ENCODE measurements at places on chromosomes 1 and 21.

DNA sequence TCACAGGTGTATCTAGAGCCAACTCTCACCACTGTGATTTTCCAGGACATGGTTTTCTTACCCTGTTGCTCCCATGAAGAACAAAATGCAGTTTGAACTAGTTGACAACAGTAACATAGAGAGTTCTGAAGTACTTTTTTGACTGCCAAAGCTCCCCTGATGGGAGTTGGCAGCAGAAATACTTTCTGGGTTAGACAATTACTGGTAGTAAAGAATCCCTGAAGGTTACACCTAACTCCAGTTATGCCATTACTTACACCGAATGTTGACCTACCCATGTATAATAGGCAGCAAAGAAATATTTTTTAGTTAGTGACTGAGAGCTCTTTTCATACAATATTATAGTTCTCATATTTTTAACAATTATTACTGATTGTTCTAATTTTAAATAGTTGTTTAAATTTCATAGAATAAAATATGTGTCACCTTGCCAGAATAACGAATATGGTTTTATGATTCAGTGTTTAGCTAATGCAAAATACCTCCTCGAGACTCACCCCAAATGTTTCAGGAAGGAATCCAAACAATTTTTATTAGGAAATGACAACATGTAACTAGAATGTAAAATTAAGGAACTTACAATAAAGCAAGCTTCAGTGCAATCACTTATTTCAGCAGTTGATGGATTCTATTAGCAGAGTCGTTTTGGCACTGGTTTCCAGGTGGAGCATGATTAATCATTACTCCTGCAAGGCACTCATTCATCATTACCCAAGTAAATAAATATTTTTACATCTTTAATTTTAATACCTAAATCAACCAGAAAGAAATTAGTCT is 237.6 kb downstream of the MRPL39 start:
- no peak for DNase-seq

DNA sequence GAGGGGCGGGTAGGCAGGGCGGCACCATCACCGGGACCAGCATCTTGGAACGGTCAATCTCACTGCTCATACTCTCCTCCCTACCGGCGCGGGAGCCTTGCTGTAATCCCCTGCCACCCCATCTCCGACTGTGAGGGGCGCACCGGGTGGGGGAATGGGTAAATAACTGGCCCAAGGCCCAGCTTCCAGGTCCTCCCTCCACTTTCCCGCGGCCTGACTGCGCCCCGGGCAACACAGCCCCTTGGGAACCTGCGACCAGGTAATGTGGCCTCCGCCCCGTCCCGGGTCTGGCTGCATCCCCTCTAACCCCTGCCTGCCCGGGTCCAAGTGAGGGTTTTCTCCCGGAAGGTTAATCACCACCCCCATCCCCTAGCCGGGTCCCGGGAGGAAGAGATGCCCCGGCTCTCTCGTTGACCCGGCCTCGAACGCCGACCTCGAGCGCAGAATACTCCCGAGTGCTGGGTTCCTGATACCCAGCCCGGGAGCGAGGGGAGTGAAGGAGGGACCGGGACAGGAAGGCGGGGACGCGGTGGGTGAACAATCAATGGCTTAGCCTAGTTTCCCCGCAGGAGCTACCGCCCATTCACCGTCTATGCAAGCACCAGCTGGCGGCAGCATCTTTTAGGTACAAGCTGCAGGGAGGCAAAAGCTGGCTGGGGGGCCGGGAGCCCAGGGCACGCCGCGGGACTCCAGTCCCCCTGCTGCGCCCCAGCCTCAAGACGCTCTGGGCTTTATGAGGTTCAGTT is 5.9 kb upstream of the LHX9 start:
- no peak for DNase-seq

GRCh38 chr1:187264995-187265602 is 436.4 kb downstream of the PLA2G4A start:
- peak; percentile 17 for DNase-seq

GRCh38 chr1:167339405-167339804 is 118.7 kb downstream of the POU2F1 start:
- DNase-seq, result no peak

- DNase-seq, result no peak
Observed at GRCh38 chr1:16727190-16728111, 12.9 kb upstream of the RNU1-4 start.

Data from AML-193 (cell line).